Motor neuron (in vitro differentiated cells): ENCODE measurements at places on chromosomes 13 and 19. TPM values are rescaled to one million over a fixed set of nuclear protein-coding genes. Genes with fewer than 3 reads are reported as not detected.

CIC gene
- 18.2 and 21.0 TPM in 2 replicates for total RNA-seq

DNA sequence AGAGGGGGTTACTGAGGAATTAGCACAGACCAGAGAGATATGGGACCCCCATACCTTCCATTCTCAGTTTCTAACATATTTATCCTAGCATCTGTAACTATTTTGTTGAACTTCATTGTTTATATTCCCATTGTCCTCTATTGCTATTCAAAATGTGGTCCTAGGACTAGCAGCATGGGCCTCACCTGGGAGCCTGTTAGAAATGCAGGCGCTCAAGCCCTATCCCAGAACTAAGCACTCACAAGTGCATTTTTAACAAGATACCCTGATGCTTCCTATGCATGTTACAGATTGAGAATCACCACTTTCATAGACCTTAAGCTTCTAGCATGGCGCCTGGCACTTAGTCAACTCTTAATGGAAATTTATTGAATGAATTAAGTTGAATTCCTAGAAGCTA lies 58.3 kb upstream of the TDRD3 start:
- ATAC-seq = no peak

GRCh38 chr19:11187441-11187840 lies 9.9 kb downstream of the KANK2 start:
- ATAC-seq = no peak

- ATAC-seq = no peak
Measured at GRCh38 chr19:48249502-48250014, 6.2 kb downstream of the CARD8 start.

DNA sequence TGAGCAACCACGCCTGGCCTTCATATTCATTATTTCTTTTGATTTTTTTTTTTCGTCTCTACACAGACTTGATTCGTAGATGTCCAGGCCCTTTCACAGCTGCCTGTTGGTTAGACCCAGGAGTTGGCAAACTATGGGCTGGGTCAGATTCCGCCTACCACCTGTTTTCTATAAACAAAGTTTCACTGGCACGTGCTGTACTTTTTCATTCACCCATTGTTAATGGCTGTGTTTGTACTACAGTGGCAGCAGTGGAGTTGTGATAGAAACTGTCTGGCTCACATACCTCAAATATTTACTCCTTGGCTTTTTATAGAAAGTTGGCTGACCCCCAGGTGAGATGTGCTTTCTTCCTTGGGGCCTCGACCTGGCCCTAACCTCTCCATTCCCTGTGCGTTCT lies 72.9 kb upstream of the TEX29 start:
- ATAC-seq = no peak

DNA sequence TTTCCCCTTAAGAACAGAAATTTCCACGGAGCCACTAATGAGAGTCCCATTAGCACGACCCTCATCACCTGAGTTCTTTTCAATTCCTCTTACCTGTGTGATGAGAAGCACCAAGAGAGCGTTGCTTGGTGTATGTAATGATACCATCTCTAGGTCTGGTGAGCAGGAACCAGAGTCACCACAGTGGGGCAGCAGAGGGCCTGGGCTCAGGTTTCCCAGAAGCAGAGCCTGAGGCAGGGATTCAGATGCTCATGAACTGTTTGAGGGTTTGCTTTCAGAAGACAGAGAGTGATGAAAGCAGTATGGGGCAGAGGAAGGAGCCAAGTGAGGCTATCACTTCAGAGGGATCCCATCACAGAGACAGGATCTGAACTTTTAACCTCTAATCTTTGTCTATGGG lies 3.1 kb upstream of the PTPRH start:
- ATAC-seq = peak; percentile 15

DNA sequence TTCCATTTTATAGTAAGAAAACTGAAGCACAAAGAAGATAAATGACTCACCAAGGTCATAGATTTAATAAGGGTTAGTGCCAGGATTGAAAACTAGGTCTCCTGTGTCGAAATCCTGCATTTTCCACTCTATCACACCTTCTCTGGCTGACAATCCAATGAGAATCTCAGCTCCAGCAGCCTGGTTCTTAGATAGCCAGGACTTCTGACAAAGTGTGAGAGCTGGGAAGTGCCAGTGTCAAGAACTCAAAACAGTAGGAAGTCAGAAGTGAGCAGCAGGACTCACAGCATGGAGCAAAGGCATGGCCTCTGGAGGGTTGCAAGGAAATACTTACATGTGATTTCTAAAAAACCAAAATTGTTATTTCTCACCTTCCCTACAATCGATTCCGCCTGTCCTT lies 24.3 kb downstream of the KCTD12 start:
- ATAC-seq = no peak
